ENCODE measurements at places on chromosomes 2 and 18.
A peak's percentile ranks its signal among the peaks of the same experiment; 100 is the strongest.

- no peak for DNase-seq
These were observed 46.9 kb upstream of the GREB1L start for GRCh38 chr18:21194871-21195771.

GRCh38 chr2:43021791-43022509 is 204.5 kb downstream of the ZFP36L2 start:
- no peak for DNase-seq

DNA sequence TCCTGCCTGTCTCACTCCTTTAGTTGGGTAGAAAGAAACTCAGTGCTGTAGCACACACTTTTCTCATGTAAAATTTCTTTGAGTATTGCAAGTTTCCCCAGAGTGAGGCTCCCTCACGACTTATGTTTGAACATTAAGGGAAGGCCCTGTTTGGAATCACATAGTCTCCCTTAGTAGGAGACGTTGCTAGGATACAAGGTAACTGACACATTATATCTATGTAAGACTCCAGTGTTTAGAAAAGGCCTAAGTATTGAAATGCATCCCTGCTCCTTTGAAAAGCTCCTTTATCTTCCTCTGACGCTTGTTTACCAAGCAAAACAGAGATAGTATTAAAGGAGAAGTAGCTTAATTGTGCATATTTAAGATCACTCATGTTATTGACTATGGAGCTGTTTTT is 248.2 kb downstream of the PHLPP1 start:
- DNase-seq = no peak

- no peak for DNase-seq
These were observed 77.8 kb upstream of the STON1 start for GRCh38 chr2:48452108-48452507.

- DNase-seq = no peak
These were observed 303.9 kb downstream of the CPS1 start for GRCh38 chr2:210860276-210860675.

GRCh38 chr2:199455545-199456382 is 2.0 kb downstream of the SATB2 start:
- DNase-seq = no peak

DNA sequence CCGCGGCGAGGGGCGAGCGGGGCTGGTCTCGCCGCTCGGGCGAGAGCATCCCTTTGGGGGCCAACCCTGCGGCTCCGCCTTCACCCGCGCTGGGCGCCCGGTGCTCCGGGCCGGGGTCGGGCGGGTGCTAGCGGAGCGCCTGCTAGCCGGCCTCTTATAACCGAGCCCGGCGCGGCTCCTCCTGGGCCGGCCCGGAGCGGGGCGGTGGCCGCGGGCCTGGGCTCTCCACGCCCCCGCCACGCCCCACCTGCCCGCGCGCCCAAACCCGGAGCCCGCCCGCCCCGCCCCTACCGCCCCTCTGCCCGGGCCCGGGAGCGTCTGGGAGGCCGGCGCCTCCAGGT is at the start of gene FOXI3:
Gene FOXI3 (minus strand): TSS at position 129 of the 341 bp plus-strand sequence. CDS start 158 bp downstream, outside the sequence.
- peak; percentile 1 for DNase-seq

DNA sequence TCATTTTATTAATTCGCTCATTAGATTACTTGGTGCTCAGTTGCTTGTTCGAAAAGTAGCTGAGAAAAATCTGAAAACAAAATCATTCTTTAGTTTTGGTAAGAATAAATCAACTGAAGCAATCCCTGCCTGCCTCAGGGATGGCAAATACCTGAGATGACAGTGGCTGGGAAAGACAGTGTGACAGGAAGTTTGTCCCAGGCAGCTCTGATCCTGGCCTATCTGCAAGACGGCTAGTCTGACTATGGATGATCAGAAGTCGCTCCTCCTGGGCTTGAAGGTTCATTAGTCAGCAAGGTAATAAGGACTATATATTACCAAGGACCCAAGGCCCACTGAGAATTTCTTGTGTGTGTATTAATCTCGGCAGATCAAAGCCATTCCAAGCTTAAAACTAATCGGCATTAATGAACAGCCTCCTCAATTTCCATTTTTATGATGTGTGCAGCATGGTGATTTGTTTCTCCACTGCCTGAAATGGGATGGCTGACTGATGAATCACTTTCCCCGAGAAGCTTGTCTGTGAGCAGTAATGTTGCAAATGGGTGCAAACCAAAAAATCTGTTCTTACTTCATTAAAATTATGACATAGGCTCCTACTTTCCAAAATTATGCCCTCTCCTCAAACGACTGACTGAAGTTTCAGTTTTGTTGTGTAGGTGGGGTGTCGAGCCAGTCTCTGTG is 199.9 kb downstream of the ACTR3 start:
- DNase-seq = no peak

- no peak for DNase-seq
These were observed 70.0 kb downstream of the FIGN start for GRCh38 chr2:163665817-163666216.

DNA sequence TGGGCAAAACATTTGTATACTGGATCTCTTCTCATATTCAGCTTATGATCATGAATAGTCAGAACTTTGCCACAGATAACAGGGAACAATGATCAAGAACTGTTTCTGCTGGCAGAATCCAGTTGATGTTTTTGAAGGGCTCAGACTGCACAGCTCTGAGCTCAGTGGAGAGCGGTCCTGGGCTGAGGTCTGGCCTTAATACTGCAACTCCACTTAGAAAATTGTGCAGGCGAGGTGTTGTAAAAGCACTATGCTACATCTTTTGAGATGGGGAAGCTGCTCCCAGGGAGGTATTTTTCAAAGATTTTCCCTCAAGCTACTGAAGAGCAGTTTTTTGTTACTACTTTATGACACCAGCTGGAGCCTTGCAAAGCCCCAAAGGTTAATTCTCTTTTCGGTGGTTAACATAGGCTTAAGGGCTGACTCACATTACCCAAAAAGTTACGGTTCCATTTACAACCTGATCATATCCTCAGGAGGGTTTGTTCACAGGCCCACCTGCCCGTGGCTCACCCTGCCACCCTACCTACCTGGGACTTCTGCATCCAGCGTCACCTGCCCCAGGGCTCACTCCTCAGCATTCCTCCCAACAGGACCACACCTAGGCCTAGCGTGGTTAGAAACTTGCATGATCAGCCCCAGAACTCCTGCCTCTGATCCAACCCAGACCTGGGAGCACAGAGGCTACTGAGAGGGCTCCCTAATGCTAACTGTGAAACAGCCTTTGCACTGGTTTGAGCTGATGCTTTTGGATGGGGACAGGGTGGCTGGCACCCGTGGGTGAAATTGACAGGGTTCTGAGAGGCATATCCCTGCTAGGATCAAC is 114.4 kb downstream of the NCK2 start:
- no peak for DNase-seq

DNA sequence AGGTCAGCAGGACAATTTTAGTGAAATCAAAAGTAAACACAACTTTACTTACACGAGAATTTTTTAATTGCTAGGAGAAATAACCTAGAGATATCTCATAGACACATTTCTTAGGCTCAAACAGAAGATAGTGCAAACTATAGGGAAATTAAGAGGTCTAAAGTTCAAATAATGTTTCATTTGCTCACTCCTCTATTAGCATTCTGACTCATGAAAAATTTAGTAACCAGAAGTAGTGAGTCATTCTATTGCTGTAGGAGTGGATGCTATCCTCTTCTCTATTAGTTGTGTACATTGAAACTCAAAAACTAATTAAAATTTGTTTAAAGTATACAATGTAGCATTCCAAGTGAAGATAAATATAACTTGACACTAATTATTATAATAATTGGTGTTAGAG is 908.3 kb upstream of the TMEFF2 start:
- DNase-seq = no peak
